Activated naive CD8-positive, alpha-beta T cell treated with anti-CD3 and anti-CD28 coated beads, Interleukin-2, amount 50 U/mL, for 24 hours (primary cell): ENCODE measurements at places on chromosomes 7 and 10.
A peak's percentile ranks its signal among the peaks of the same experiment; 100 is the strongest.

DNA sequence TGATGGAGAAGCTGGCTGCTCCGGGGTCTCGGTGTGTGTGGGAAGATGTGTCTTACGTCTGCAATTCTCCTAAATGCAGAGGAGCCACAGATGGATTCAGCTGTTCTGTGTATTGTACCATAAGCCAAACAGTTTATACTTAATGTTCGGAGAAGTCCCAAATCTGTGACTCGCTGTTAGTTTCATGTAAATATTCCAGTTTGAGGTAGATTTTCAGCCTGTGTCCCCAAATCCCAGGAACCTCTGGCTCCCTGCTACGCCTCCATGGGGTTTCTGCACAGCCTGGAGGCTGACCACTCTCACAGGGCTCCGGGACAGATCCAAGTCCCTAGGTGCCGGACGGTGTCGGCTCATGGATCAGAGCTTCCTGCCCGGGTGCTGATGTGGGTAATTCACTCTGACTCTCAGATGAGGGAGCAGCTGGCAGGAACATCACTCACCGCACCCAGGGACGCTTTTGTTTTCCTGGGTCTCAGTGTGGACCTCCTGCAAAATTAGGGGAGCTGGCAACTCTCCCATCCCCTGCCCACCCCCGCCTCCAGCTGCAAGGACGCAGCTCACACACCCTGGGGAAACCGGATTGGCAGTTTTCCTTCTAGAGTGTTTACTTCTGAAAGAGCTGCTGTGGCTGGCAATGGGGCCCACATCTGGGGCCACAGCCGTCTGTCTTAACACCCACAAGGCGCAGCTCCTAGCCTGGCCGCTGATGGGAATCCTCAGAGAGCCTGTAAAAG is 421.1 kb upstream of the FOXK1 start:
- no peak for DNase-seq
- no peaks in the 10 kb centered on the region for H3K4me1 ChIP-seq
- H3K4me3 ChIP-seq = no peak overlapping the region

- H3K36me3 ChIP-seq = no peaks in the 10 kb centered on the region
- no peak for DNase-seq
- H3K4me1 ChIP-seq = no peaks in the 10 kb centered on the region
- no peaks in the 10 kb centered on the region for H3K27me3 ChIP-seq
These were observed 294.4 kb upstream of the DKK1 start for GRCh38 chr10:52019656-52020055.

- H3K4me3 ChIP-seq = no peak overlapping the region
- DNase-seq = no peak
- H3K36me3 ChIP-seq = peaks cover 10% of the 10 kb centered on the region
- no peaks in the 10 kb centered on the region for H3K27me3 ChIP-seq
These were observed 63.2 kb downstream of the LMBR1 start for GRCh38 chr7:156829669-156830336.

DNA sequence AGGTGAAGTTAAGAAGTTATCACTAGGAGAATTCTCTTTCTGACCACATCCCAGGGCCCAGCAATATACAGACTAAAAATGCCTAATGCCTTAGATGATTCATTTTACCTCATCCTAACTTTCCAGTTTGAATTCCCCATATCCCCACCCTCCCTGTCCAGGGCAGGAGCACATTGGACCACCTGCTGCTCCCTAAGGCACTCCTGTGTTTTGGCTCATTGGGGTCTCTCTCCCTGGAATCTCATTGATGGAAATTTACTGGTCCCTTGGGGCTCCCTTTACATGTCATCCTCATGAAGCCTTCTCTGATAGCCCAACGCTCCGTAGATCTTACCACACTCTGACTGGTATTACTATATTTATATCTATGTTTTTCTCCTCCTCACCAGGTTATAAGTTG is 2.7 kb downstream of the IL2RA start:
- no peaks in the 10 kb centered on the region for H3K27me3 ChIP-seq
- H3K27ac ChIP-seq = peak overlapping the region; percentile 99
- peaks cover 73% of the 10 kb centered on the region for H3K36me3 ChIP-seq
- peaks cover 62% of the 10 kb centered on the region for H3K4me1 ChIP-seq
- H3K4me3 ChIP-seq = peak overlapping the region; percentile 97

DNA sequence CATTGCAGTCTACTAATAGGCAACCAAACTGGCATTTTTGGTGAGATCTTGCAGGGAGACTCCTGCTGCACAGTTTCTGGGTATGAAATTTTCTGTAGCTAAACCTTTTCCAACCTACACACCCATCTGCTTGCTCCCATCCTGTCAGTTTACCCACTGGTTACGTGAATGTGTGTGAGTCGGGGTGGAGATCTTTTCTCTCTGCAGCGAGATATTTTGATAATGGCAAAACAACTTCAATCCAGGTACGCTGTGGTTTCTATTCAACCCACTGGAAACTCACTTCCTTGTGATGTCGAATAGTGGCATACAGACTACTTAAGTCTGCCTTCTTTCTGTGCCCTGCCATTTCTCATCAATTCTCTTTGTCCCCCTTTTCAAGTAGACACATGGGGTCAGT is 4.5 kb downstream of the PLEKHA1 start:
- peaks cover 2% of the 10 kb centered on the region for H3K27me3 ChIP-seq
- DNase-seq = no peak
- no peak overlapping the region for H3K27ac ChIP-seq
- no peak overlapping the region for H3K4me3 ChIP-seq
- peaks cover 20% of the 10 kb centered on the region for H3K36me3 ChIP-seq
- H3K4me1 ChIP-seq = peaks cover 65% of the 10 kb centered on the region

GRCh38 chr10:47408606-47409005 is 24.5 kb upstream of the ZNF488 start:
- H3K27ac ChIP-seq = no peak overlapping the region
- no peaks in the 10 kb centered on the region for H3K4me1 ChIP-seq
- DNase-seq = no peak
- no peaks in the 10 kb centered on the region for H3K27me3 ChIP-seq

DNA sequence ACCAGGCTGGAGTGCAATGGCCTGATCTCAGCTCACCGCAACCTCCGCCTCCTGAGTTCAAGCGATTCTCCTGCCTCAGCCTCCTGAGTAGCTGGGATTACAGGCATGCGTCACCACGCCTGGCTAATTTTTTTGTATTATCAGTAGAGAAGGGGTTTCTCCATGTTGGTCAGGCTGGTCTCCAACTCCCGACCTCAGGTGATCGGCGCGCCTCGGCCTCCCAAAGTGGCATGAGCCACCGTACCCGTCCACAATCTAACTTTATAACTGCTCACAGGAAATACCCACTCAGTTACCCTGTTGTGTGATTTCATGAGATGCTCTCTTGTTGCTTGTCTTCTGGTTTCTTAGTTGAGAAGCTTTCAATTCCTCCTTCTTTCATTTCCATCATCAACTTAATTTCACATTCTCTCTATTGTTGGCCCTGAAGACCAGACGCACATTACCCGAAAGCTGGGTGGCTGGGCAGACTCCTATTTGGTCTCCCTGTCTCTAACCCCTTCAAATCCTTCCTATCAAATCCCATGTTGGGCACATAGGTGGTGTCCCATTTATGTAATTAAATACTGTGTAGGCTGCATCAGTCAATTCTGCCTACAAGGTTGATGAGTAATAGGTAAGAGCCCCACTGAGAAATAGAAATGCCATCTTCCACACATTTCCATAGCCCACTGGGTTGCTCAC is 1.1 kb upstream of the GSTO2 start:
- peak; percentile 47 for DNase-seq
- H3K27me3 ChIP-seq = no peaks in the 10 kb centered on the region
- peak overlapping the region; percentile 85 for H3K4me3 ChIP-seq
- peaks cover 55% of the 10 kb centered on the region for H3K4me1 ChIP-seq
- peak overlapping the region; percentile 93 for H3K27ac ChIP-seq
